ENCODE measurements at places on chromosomes 11 and 22. TPM values are rescaled to one million over a fixed set of nuclear protein-coding genes. Genes with fewer than 3 reads are reported as not detected.

The NCR3LG1 gene
- total RNA-seq = 3.2 TPM

The APOBEC3F gene
- 9.5 TPM for total RNA-seq

The ANKRD49 gene
- total RNA-seq = 14.7 TPM

The OR5T3 gene
- total RNA-seq = not detected

The FLRT1 gene
- total RNA-seq = not detected

The SYT13 gene
- not detected for total RNA-seq

The ENTHD1 gene
- total RNA-seq = not detected

The GGT5 gene
- total RNA-seq = 29.4 TPM

The MYBPC3 gene
- total RNA-seq = 0.86 TPM

The KRTAP5-10 gene
- total RNA-seq = not detected

The UNC93B1 gene
- 121 TPM for total RNA-seq

The BDNF gene
- 3.4 TPM for total RNA-seq

The OR6X1 gene
- not detected for total RNA-seq

The KRTAP5-6 gene
- total RNA-seq = not detected

The SPDYC gene
- not detected for total RNA-seq

The CRYBA4 gene
- not detected for total RNA-seq

The TNNT3 gene
- total RNA-seq = 4.7 TPM

The HARBI1 gene
- 6.3 TPM for total RNA-seq

The XRRA1 gene
- total RNA-seq = 10.0 TPM

The JOSD1 gene
- 44.7 TPM for total RNA-seq

The MMP3 gene
- total RNA-seq = not detected

The TUBA8 gene
- total RNA-seq = 1.3 TPM

The HSPB2 gene
- total RNA-seq = 6.4 TPM

The RAB3IL1 gene
- total RNA-seq = 11.4 TPM

The FERMT3 gene
- 92.0 TPM for total RNA-seq

The EMID1 gene
- 8.2 TPM for total RNA-seq

The SPECC1L gene
- total RNA-seq = 69.9 TPM

The ART1 gene
- 1.0 TPM for total RNA-seq

The CENPM gene
- 2.3 TPM for total RNA-seq

The GUCY1A2 gene
- total RNA-seq = 23.5 TPM

The NCAM1 gene
- total RNA-seq = 3.5 TPM

The ESAM gene
- 131 TPM for total RNA-seq

The NTM gene
- 2.3 TPM for total RNA-seq

The MGAT3 gene
- total RNA-seq = 41.5 TPM

The MS4A14 gene
- total RNA-seq = 19.4 TPM

The MMP10 gene
- not detected for total RNA-seq

The UPB1 gene
- total RNA-seq = 1.2 TPM

The OR8D1 gene
- total RNA-seq = not detected

The CCDC81 gene
- total RNA-seq = 4.8 TPM

The INS gene
- total RNA-seq = not detected

The OR52R1 gene
- total RNA-seq = not detected

The LRRC75B gene
- total RNA-seq = 10.2 TPM

The TESMIN gene
- 1.9 TPM for total RNA-seq

The TMPRSS13 gene
- total RNA-seq = 7.0 TPM

The BACE1 gene
- total RNA-seq = 28.4 TPM

The LBHD1 gene
- total RNA-seq = 11.1 TPM

The FOXRED2 gene
- 13.2 TPM for total RNA-seq

The KCNQ1OT1 gene
- total RNA-seq = 1.6 TPM

The SMIM38 gene
- total RNA-seq = not detected

The PICALM gene
- total RNA-seq = 190 TPM

The CDHR5 gene
- total RNA-seq = not detected

The CPT1A gene
- total RNA-seq = 88.4 TPM

The LYVE1 gene
- total RNA-seq = 95.2 TPM

The PATE2 gene
- total RNA-seq = not detected

The MS4A7 gene
- total RNA-seq = 315 TPM

The FXYD6 gene
- 61.2 TPM for total RNA-seq

The ATF4 gene
- 327 TPM for total RNA-seq

The KCNK4 gene
- total RNA-seq = not detected

The PATE4 gene
- total RNA-seq = not detected

The MUC5B gene
- total RNA-seq = 57.5 TPM

All from lower lobe of right lung (tissue), 2 donors.